ENCODE measurements at places on chromosomes 6 and 20.
A peak's percentile ranks its signal among the peaks of the same experiment; 100 is the strongest.

GRCh38 chr20:1928154-1928553 lies 32.9 kb downstream of the SIRPA start:
- no peak for DNase-seq

- no peak for DNase-seq
These were observed 110.0 kb downstream of the PHACTR1 start for GRCh38 chr6:12826584-12826983.

DNA sequence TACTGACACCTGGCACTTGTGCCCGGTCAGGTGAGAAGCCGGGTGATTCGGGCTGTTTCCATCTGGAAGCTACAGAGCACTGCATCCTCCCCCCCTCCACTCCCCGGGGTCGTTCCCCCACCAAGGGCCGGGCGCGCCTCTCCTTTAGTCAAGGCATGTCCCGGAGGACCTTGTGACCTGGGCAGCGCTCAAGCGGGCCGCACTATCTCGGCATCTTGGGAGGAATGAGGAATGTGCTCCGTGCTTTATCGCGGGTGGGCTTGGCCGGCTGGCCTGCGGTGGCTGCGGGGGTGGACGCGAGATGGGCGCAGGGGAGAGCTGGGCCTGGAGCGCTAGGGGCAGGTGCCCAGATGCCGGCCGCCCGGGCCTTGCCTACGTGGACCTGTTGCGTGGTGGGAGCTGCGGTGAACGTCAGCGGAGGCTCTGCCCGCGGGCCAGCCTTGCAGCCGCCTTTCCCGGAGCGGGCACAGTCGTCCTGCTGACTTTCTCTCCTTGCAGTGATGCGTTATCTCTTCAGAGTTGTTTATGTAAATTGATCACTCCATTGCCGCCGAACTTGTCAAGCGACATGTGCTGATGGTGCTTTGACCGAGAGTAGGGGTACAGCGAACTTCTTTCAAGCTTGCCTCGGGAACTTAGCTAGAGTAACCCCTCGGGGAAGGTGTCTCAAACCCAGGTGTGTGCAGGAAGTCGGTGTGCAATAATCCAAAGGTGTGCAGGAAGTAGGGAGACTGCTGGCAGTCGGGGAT lies 1.1 kb downstream of the LRRC1 start:
- DNase-seq, result peak; percentile 8

DNA sequence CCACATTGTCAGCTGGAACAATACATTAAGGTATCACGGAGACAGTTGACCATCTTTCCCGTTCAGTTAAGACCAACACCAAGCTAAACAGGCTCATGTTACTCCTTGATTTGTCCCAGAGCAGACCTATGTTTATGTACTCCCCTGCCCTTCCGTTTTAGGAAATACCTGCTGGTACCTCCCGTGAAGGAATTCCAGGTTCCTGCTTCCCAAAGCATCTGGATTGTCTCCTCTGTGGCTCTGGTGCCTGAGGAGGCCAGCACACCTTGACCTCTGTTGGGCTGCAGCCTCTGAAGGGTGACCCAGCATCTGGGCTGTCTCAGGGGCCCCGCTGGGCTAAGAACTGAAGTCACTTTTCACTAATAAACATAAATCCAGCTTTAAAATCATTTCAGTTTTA lies 647.8 kb upstream of the MARCKS start:
- DNase-seq, result no peak

DNA sequence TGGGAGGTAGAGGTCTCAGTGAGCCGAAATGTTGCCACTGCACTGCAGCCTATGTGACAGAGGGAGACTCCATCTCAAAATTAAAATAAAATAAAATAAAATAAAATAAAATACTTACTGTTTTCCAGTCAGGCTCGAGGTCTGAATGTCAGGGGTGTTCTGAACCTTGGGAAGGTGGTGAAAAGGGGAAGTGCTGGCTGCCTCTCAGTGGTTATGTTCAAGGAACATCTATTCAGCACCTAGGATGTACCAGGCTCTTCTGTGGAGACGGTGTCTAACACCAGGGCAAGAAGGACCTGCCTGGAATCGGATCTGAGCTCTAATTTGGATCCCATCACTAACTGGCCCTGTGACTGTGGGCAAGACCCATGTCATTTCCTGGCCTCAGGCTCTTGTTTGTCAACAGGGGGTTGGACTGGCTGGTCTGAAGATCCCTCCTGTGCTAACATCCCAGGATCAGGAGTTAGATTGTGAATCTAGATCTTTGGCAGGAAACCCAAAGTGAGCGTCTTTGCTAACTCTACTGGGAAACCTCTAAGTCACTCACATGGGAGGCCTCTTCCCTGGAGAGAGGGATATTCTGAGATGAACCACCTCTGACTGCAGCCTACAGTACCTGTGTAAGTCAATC lies 63.4 kb upstream of the SIRPG start:
- DNase-seq, result no peak

- DNase-seq, result no peak
These were observed 807 bp downstream of the SNHG17 start for GRCh38 chr20:38434301-38434741.

GRCh38 chr6:82711105-82711827 lies 347.6 kb downstream of the TPBG start:
- DNase-seq, result no peak

GRCh38 chr6:10174761-10175160 lies 240.1 kb downstream of the TFAP2A start:
- DNase-seq, result no peak

- no peak for DNase-seq
These were observed 153.3 kb downstream of the RNGTT start for GRCh38 chr6:88810089-88810488.

DNA sequence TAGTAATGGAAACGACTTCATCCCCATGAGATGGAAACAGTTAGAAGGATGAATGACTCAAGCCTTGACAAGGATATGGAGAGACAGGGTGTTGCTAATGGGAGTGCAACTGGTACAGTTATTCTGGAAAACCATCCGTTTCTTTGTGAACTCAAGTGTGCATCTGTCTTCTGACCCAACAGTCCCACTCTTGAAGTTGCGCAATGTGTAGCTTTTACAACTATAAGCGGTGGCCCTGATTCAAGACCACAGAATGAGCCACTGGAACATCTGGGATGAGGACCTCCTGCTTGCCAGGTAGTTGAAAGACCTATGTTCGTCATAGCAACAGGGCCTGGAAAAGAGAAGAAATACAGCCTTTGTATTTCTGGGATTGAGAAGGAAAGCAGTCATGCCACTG lies 115.8 kb upstream of the GMDS start:
- DNase-seq, result no peak

DNA sequence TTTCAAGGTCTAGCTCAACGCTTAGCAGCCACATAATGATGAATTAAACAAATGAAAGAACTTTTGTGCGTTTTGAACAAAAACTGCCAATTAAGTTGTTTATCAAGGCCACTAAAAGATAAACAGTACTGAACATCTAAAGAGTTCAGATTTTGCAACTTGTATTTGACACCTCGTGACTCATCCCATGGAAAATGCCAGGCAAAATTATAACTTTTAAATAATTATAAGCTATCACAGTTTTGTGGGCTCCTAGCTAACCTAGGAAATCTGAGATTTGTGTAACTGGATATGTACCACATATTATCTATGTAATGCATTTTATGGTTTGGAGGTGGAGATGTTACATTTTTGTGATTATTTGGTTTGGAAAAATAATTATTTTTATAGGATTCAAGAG lies 9.6 kb upstream of the BAG2 start:
- no peak for DNase-seq

GRCh38 chr20:8714206-8714605 lies 354.7 kb upstream of the PLCB4 start:
- DNase-seq, result no peak

DNA sequence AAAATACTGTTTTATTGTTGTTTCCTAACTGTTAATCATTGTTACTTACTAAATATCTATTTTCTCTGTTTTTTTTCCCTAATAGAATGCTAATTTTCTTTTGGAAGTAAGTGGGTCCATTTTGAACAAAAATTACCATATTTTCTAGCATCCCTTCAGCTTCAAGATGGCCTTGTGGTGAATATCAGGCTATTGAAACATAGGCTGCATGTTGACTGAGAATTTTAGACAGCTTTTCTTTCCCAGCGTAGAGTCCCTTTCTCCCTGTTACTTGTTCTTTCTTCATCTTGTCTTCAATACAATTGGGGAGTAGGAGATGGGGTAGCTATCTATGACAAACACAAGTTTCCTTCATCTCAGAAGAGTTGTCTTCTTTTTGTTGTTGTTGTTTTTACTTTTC lies 397.0 kb downstream of the DOK5 start:
- DNase-seq, result no peak

DNA sequence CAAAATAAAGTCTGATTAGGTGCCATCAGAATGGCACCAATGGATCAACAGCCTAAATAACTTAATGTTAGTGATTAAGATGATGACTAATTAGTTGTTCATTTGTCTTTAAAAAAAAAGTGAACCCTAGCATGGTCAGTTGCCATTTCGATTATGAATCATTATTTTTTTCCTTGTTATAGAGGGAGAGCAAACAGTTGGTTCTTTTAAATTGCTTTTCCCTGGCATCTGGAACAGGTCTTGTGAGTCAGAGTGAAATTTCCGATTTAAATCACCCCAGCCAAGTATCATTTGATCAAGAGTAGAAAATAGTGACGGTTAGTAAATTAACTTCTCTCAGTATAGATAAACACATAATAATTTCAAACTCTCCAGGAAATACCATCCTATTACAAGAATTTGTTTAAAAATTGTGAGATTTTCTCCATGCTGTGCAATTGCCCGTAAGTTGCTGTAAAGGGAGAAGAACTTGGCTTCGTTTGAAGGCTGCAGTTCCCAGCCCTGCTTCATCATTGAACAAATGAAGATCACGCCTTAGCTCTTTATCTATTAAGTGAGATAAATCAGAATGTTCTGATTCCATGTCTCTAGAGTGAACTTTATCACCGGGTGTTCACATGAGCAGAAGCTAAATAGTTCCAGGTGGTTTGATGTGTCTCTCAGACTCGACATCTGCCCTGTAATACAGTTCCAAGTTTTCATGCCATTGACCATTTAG lies 741.3 kb downstream of the DOK5 start:
- DNase-seq, result no peak

GRCh38 chr6:75449630-75450206 lies 43.9 kb downstream of the FILIP1 start:
- DNase-seq, result no peak

GRCh38 chr6:20939161-20939775 lies 405.0 kb downstream of the CDKAL1 start:
- no peak for DNase-seq

- no peak for DNase-seq
These were observed 639.6 kb downstream of the EPHA7 start for GRCh38 chr6:92779746-92780145.

DNA sequence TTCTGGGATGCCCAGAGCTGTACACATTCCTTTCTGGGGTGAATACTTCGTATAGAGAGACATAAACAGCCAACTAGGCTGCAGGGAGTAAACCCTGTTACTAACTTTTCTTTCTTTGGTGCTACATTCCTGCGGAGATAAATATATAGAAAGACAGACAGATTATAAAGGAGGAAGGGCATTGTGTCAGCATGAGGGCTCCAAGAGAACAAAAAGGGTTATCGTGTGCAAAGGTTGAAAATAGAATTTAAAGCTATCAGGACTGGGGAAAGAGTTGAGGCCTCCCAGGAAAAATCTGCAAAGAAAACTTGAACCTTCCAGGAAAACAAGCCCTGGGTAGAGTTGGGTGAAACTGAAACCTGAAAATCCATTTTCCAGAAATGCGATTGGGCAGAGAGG lies 68.0 kb downstream of the TMEM170B start:
- no peak for DNase-seq

DNA sequence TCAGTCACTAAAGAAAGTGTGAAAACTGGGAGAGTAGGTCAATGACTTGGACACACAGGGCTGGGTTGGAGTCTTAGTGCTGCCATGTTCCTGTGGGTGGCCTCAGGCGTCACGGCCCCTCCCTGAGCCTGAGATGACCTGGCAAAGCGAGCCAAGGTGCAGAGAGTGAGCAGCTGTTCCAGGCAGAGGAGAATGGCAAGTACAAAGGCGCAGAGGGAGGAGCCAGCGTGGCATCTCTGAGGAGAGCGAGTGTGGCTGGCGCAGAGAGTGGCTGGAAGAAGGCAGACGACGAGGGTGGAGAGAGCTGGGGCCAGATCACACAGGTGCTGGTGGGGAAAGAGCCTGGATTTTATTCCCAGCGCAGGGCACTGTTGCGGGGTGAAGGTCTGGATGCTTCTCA lies 20.6 kb upstream of the CHMP4B start:
- DNase-seq, result no peak

- no peak for DNase-seq
These were observed 813.0 kb downstream of the DHX35 start for GRCh38 chr20:39775110-39775509.

GRCh38 chr6:104969108-104969507 lies 12.2 kb downstream of the LIN28B start:
- DNase-seq, result no peak
